AG04449 (cell line): ENCODE measurements at places on chromosomes 2 and 18.

DNA sequence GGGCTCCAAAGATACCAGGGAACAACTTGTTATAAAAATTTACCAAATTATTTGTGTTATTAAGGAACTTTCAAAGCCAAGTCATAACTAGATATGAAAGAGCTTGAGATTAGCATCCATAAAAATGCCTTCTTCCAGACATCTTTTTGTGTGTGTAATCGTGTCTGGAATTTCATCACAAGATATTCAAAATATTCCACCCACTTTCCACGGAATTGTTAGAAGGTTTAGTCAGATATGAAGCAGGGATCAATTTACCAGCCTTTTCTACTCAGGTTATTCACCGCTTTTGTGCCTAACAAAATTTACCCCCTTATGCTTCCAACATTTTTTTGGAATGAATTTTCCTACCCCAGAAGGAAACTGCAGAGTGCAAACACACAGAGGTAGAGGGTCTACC lies 130.2 kb upstream of the ACVR2A start:
- no peak for DNase-seq

DNA sequence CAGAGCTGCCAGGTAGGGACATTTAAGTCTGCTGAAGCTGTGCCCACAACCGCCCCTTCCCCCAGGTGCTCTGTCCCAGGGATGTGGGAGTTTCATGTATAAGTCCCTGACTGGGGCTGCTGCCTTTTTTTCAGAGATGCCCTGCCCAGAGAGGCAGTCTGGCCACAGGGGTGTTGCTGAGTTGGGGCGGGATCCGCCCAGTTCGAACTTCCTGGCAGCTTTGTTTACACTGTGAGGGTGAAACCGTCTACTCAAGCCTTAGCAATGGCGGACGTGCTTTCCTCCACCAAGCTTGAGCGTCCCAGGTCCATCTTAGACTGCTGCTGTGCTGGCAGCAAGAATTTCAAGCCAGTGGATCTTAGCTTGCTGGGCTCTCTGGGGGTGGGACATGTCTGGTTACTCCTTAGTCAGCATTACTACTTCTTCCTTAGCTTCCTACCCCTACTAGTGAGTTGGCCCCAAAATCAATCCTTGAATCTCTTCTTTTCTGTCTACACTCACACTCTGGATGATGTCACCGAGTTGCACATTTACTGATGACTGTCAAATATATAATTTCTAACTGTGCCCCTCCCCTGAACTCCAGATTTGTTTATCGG lies 31.8 kb upstream of the FSHR start:
- no peak for DNase-seq

GRCh38 chr2:11177871-11178690 lies 22.8 kb downstream of the SLC66A3 start:
- no peak for DNase-seq

DNA sequence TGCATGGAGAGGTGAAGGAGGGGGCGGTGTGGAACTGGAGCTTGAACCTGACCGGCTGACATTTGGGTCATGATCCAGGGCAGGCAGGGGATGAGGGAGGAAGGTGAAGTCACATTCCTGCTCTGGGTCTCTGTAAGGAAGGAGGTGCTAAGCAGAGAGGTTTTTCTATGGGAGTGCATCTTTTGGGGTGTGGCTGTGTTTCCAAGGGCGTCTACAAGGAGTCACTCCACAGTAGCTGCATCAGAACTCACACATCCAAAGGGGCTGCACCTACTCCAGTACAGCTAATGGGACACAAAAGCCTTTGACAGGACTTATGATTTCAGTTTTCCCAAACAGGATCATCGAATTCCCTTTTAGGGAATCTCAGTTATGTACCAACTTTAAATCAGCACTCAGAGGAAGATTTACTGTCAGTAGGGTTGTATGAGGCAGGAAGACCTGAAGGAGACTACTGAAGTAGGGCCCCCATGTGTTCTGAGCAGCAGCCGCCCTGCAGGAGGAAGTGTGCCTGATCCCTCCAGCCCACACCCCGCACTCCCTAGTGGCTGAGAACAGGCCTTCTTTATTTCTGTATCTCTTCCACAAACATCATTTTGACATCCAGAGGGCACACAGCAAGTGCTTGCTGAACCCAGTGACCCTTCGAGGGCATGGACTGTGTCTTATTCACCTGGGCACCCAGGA lies 137.2 kb downstream of the CELF4 start:
- DNase-seq = no peak

DNA sequence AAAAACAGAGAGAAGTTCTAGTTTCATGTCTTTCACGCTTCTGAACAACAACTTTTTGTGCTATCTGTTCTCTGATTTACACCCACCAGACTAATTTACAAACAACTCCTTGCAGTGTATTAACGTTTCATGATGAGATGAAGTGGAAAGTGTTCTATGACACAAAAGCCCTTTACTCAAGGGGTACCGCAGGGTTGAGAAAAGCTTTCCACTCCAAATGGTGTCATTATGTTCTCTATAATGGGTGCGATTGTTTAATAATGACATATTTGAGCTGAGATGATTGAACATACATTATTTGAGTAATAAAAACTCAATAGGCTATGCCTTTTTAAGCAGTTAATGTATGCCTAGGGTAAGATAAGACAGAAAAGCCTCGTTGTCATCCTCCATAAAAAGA lies 76.3 kb downstream of the ACTR3 start:
- no peak for DNase-seq

GRCh38 chr18:50559752-50560680 lies at the start of gene MAPK4:
Gene MAPK4 (plus strand): TSS chr18:50560087. CDS start chr18:50663959, 103,872 bp downstream.
- no peak for DNase-seq
